ENCODE measurements at places on chromosomes 3 and 15.
A peak's percentile ranks its signal among the peaks of the same experiment; 100 is the strongest.

DNA sequence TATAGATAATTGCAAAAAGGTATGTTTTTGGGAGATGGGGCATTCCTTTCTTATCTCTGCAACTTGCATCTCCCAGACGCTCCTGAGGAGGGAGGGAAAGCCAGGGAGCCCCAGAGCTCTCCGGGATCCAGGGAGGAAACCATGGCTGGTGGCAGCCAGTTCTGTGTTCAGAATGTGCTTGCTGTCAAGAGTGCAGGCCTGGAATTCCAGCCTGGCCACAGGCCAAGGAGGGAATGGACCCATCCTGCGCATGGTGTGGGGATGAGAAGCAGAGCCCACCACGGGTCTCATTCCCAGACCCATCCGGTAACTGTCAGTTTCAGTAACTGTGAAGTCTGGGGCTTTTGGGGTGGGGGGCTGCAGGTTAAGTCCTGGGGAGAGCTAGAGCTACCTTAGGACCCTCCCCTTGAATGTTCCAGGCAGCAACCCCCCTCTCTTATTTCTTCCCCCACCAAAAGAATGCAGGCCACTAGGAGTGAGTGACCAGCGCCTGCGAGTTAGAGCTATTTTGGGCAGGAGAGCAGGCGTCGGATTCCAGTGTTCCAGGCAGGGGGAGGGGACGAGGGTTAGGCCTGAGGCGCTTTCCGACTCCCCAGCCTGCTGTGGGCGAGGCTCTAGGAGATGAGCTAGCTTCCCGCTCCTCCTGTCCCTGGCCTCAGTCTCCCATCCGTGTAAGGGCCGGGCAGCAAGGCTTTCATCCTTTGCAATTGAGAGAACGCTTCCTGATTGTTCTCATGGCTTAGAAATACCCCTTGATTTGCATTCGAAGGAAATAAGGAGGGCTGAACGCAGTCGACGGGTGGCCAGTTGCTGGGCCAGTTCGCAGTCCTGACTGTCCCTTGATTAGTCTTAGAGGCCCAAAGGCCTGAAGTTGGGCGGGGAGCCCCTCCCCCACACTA is 781 bp upstream of the DAG1 start:
- DNase-seq, result no peak

GRCh38 chr3:186097317-186097662 is 11.6 kb downstream of the ETV5 start:
- no peak for DNase-seq

- no peak for DNase-seq
Observed at GRCh38 chr3:127254730-127255129, 33.1 kb downstream of the PRR20G start.

DNA sequence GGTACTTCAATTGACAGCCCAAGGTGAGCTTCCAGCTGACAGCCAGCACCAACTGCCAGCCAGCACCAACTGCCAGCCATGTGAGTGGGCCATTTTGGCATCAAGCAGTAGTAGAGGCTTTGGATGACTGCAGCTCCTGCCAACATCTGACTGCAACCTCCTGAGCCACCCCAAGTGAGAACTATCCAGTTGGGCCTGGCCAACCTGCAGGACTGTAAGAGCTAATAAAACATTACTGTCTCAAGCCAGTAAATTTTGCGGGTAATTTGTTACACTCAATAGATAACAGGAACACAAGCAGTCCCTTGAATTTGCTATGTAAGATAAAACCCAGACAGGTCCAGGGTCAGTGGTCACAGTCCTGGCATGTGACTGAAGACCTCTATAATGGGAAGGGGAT is 29.7 kb downstream of the EPHB1 start:
- DNase-seq, result no peak

DNA sequence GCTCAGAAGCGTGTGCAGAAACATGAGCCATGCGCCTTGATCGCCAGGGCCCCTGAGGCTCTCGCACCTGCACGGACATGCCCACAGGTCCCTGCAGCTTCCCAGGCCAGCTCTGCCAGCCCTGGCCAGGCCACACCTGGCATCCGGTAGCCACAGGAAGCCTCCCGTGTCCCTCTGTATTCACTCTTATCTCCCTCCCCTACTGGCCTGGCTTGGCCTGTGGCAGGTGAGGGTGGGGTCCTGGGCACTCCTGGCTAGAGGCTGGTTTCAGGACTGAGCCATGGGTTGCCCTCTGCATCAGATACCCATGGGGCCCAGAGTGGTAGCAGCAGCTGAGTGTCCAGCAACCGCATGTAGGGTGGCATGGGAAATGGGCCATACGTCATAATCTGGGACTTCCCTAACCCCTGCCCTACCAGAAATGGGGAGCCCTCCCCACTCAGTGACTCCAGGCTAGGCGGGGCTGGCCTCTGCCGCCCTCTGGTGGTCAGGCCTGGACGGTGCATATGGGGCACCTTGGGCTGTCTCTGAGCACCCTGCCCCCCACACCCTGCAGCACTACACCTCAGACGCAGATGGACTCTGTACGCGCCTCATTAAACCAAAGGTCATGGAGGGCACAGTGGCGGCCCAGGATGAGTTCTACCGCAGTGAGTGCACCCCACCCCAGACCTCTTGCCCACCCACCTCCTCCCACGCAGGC is 12.6 kb upstream of the LMAN1L start:
- peak; percentile 88 for DNase-seq

Data from CD4-positive, alpha-beta T cell (primary cell).